Heart right ventricle (tissue), 16 donors: ENCODE measurements at places on chromosomes 5 and 9.

GRCh38 chr5:149448831-149449714 lies 70.0 kb upstream of the IL17B start:
- no peak for DNase-seq

DNA sequence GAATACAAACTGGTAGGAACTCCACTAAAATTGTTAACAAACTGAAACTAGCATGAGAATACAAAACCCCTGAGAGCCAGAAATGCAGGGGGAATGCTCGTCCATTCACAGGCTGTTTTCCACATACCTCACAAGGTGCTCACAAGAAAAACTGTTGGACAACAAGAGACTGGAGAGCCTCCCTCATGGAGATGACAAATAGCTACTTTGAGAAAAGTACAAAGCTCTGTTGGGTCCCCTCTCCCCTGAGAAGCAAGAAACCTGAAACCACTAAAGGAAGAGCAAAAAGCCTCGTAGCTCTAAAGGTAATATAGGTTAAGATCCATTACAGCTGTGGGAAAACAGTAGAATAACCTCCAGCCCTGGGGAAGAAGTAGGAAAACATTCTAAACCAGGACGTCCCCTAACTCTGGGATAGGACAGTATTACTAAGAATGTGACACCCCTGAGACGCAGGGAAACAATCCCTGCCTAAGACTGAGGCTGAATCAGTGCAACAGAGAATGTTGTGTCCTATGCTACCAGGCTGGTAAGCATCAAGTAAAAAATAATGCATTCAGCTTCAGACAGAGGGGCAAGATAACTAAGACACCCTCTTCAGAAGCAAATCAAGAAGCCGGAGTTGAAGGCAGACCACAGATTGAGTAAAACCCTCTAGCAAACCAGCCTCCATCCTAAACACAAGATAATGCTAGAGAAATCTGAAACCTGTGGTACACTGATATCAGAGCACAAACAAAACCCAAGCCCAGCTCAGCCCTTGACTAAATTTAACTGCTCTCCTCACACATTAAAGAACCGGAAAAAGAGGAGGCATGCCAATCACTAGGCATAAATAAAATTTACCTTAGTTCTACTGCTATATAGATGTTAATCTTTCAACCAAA lies 160.2 kb downstream of the SSBP2 start:
- DNase-seq: no peak

DNA sequence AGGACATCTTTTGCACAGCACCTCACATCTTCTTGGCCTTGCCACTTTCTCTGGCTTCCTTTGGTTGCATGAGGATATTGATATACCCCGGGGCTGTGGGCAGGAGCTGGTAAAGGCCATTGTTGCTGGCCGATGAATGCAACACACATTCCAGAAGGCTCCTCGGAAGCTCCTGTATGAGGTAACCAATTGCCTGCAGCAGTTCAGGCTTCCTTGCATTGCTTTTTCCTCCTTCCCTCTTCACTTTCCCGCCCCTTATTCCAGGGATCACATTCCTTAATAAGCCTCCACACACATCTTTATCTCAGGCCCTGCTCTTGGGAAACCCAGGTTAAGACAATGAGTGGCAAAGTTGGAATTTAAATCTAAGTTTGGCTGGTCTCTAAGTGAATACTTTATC lies 505.4 kb upstream of the CLINT1 start:
- no peak for DNase-seq

GRCh38 chr9:127051881-127052595 lies 70.4 kb downstream of the ANGPTL2 start:
- no peak for DNase-seq

- peak; percentile 82 for DNase-seq
Measured at GRCh38 chr9:97237951-97238889, 69.2 kb upstream of the CCDC180 start.

DNA sequence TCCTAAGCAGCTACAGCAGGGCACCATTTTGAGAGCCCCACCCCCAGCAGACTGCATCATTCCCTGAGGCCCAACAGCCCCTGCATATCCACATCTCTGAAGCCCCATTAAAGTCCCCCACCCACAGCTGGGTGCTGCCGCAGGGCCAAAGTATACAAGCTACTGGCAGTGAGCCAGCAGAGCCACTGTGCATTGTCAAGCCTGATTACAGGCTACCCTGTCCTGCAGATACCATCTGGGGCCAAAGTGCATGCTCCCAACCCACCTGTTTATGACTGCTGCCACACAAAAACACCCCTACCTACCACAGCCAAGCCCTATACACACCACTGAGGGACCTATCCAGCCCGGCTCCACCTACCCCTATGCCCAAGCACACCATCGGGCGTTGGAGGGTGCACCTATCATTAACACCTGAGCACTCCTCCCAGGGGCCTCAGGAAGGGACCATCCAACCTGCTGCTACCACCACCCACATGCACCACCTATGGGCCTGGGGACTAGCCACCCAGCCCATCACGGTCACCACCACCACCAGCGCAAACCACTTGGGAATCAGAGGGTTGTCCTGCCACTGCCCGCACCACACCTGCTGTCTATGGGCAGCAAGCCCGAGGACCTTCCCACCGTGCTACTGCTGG lies 105.0 kb downstream of the PLPP1 start:
- peak; percentile 23 for DNase-seq

DNA sequence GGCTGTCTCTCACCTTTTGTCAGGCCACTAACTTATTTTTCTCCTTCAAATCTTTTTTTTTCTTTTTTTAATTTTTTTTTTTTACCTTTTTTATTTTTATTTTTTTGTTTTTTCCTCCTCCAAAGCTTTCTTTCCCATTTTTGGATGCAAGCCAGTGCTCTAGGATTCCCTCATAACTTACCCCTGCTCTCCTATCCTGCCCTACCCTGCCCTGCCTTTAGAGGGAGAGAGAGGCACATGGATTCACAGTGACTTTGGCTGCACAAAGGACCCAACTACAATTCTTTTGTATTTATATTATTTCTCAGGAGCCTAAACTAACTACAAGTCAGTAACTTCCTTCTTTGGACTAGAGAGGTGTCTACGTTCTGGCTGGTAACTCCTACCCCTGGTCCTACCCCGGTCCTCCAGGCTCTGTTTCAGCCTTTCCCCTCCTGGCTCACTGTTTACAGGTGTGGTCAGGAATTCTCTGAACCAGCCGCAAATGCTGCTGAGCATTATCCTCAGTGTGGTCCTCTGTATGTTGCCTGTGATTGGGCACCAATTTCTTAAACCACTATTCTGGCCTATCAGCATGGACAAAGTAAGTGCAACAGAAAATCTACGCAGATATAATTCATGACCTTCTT lies 8.4 kb upstream of the RUSC2 start:
- DNase-seq: peak; percentile 51

GRCh38 chr5:80122579-80122978 lies 87.4 kb downstream of the THBS4 start:
- no peak for DNase-seq

GRCh38 chr5:131384173-131384572 lies 120.3 kb downstream of the CDC42SE2 start:
- no peak for DNase-seq

DNA sequence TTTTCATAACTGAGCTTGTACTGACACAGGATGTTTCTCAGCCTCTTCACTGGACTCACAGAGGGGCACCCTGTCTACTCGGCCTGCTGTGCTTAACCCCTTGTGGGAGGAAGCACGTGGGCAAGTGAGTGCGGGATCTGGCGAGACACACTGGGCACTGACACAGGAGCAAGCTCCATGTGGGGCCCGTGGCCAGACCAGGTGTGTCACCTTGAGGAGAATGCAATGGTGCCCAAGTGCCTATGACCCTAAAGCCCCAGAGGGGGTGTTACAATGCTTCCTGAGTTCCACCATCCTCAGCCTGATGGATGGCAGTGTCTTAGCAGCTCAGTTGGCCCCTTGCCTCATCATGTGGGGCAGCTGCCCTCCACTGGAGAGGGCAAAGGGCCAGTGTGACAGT lies 128.9 kb downstream of the ALDH1A1 start:
- DNase-seq: no peak

- DNase-seq: peak; percentile 42
Measured at GRCh38 chr5:159805021-159805420, 111.3 kb upstream of the ADRA1B start.

- DNase-seq: no peak
Measured at GRCh38 chr9:99964336-99964735, 57.9 kb downstream of the STX17 start.

- no peak for DNase-seq
Measured at GRCh38 chr9:13555989-13556500, 276.6 kb upstream of the MPDZ start.

DNA sequence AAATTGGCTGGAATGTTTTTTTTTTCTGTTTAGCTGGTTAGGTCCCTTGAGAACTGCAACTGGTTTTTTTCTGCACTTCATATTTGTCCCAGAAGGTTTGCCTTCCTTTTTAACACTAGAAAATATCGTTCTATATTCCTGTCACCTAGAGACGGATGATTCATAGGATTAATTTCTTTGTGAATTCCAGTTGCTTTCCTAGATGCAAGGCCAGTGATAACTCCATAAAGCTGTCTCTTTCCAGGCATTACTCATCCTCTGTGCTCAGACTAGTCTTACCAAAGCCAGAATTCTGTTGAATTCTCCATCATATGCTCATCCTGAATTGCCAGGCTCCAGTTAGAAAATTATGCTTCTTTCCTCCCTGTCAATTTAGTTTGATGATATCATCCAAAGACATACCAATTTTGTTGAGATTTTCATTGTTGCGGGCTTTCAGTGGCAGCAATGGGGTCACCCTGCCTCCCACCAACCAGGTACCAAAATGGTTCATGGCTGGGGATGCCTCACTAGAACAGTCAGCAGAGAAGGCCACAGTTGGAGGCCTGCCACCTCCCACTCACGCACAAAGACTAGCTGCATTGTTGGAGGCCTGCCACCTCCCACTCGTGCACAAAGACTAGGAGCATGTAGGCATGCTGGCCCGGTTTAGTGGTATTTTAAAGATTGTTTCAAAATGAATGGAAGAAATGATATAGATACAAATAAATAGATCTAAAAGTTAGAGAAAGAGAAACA lies 8.5 kb downstream of the BAAT start:
- no peak for DNase-seq
